Activated CD8-positive, alpha-beta T cell treated with anti-CD3 and anti-CD28 coated beads for 36 hours (primary cell): ENCODE measurements at places on chromosomes 2 and 18. TPM values are rescaled to one million over a fixed set of nuclear protein-coding genes. Genes with fewer than 3 reads are reported as not detected.

The GALNT5 gene
- total RNA-seq = not detected

DNA sequence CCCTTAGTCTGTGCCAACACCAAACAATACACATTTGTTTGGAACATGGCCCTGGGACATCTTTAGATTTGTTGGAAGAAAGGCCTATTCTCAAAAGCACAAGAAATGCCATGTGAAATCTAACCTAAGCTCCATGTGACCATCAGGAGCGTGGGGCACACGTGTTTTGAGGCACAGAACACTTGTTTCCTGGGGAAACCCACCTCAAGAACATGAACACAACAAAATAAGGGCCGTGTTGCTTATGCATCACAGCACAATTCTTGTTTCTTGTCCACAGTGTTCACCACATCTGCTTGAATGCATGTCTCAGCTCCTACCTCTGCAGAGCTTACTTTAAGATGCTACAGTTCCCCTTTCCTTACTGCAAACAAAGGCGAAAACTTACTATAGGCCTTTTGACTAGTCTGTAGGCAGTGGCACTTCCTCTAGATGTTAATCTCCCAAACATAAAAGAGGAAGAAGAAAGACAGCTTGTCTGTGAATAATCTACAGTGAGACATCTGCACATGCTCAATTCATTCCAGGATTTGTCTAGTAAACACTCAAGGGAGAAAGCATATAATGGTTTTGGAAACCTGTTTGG, 165.0 kb downstream of the ANKRD44 start:
- H3K36me3 ChIP-seq = peaks cover 44% of the 10 kb centered on the region
- H3K27me3 ChIP-seq = no peaks in the 10 kb centered on the region
- DNase-seq = peak; percentile 35
- no peak overlapping the region for H3K4me3 ChIP-seq
- peak overlapping the region; percentile 92 for H3K27ac ChIP-seq

The GPBAR1 gene
- total RNA-seq = 0.45 TPM

DNA sequence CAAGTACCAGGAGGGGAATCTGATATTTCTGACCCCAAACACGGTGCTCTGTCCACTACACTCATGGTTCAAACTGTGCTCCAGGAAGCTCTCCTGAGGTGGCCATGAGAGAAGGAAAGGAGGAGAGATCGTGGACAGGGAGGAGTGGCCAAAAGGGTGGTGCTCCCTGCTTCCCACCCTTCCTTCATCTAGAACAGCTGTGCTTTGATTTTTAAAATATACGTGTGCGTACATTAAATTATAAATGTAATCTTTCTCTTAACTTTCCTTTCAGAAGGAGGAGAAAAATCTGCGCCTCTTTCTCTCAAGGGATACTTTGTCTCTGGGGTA, 8.2 kb upstream of the CHRNA1 start:
- no peaks in the 10 kb centered on the region for H3K27me3 ChIP-seq
- no peak overlapping the region for H3K27ac ChIP-seq
- no peaks in the 10 kb centered on the region for H3K36me3 ChIP-seq
- H3K4me3 ChIP-seq = no peak overlapping the region
- H3K4me1 ChIP-seq = peaks cover 21% of the 10 kb centered on the region

- no peak overlapping the region for H3K4me3 ChIP-seq
- H3K36me3 ChIP-seq = no peaks in the 10 kb centered on the region
- no peak for DNase-seq
- no peaks in the 10 kb centered on the region for H3K4me1 ChIP-seq
- no peak overlapping the region for H3K27ac ChIP-seq
- H3K27me3 ChIP-seq = peaks cover 4% of the 10 kb centered on the region
These were observed 59.6 kb downstream of the ITGB6 start for GRCh38 chr2:160140471-160140870.

The IL1A gene
- 0.99 TPM for total RNA-seq

The ARHGAP28 gene
- not detected for total RNA-seq

The TP53I3 gene
- 2.6 TPM for total RNA-seq

The WNT6 gene
- 0.25 TPM for total RNA-seq

GRCh38 chr2:95390272-95390880, 12.1 kb upstream of the FAHD2A start:
- no peaks in the 10 kb centered on the region for H3K4me1 ChIP-seq
- DNase-seq = no peak

The GALNT14 gene
- total RNA-seq = 1.1 TPM

DNA sequence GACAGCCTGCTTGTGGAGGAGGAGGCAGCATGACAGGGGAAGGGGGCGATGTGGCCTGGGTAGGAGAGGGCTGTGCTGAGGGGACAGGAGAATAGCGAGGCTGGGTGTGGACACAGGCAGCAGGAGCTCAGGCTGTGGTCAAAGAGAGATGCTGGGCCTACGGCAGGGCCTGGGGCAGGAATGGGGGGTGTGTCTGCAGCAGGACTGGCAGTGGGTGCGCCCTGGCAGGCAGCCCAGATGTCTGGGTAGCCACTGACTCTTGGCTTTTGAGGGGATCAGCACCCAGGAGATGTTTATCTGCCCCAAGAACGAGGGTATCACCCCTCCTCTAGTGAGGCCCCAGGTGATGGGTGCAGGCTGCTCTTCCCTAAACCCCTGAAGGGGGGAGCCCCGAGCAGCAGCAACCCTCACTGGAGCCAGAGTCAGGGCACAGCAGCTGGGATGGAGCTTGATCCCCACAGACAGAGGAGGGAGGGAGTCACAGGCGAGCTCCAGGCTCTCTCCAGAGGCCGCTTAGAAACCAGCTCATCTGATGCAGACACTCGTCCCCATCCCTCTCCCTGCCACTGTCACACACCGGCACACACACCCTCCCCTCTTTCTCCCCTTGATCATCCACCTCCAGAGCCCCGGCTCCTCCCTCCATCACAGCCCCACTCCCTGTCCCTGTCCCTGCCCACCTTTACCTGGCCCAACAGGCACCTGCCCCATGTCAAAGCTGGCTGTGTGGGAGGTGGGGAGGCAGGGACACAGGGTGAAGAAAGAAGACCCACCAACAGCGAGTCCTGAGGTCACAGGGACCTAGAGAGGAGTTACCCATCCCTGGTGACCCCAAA, 29.8 kb upstream of the TNS1 start:
- no peaks in the 10 kb centered on the region for H3K27me3 ChIP-seq
- no peak for DNase-seq
- H3K36me3 ChIP-seq = no peaks in the 10 kb centered on the region
- no peak overlapping the region for H3K27ac ChIP-seq

DNA sequence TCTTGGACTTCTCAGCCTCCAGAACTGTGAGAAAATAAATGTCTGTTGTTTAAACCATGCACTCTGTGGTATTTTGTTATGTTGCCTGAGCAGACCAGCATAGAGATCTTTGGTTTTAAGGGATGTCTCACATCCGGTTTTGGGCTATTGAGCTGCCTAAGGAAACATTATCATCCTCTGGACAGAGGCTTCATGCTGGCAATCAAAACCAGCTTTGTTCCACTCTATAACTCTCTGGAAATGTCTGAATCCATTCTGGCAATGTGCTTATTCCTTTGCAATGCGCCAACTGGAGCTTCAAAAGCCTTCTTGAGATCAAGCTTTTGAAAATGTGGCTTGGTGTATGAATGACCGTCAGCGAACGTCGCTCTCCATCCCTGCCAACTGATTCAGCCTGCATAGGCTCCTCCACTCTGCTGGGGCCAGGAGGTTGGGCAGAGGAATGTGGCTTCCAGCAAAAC, 183.6 kb upstream of the MGAT5 start:
- no peaks in the 10 kb centered on the region for H3K36me3 ChIP-seq
- no peak overlapping the region for H3K27ac ChIP-seq
- no peak overlapping the region for H3K4me3 ChIP-seq

DNA sequence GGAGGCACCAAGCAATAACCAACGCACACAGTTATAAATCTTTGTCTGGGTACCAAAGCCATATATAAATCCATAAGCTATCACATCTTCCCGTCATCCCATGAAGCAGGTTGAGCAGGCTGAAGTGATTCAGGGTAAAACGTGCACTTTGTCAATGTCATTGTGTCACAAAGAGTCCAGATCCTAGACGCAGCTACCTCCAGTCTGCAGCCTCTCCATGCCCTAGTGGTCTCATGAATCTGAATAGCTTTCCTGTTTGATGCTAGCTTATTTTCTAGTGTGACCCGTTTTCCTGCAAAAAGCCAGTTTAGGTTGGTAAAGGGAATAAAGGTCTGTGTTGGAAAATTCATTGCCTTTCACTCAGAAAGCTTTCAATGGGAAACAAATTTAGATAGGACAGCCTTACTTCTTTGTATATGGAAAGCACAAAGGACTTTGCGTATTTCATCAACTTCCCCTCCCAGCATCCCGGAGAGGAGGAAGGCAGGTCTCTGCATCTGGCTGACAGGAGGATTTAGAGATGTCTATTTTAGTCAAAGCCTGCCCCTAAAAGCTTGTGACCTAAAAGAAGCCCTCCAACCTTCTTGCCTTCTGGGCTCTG, 222.3 kb upstream of the ARL4C start:
- H3K36me3 ChIP-seq = no peaks in the 10 kb centered on the region
- H3K4me1 ChIP-seq = no peaks in the 10 kb centered on the region
- H3K27me3 ChIP-seq = peaks cover 2% of the 10 kb centered on the region
- no peak for DNase-seq
- H3K4me3 ChIP-seq = no peak overlapping the region

DNA sequence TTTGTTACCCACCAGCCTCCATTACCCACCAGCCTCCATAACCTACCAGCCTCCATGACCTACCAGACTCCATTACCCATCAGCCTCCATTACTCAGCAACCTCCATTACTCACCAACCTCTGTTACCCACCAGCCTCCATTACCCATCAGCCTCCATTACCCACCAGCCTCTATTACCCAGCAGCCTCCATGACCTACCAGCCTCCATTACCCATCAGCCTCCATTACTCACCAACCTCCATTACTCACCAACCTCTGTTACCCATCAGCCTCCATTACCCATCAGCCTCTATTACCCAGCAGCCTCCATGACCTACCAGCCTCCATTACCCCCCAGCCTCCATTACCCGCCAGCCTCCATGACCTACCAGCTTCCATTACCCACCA, 133.3 kb upstream of the HS6ST1 start:
- no peak overlapping the region for H3K4me3 ChIP-seq
- H3K4me1 ChIP-seq = no peaks in the 10 kb centered on the region
- H3K27ac ChIP-seq = no peak overlapping the region
- H3K27me3 ChIP-seq = peaks cover 9% of the 10 kb centered on the region
- no peaks in the 10 kb centered on the region for H3K36me3 ChIP-seq
- no peak for DNase-seq

DNA sequence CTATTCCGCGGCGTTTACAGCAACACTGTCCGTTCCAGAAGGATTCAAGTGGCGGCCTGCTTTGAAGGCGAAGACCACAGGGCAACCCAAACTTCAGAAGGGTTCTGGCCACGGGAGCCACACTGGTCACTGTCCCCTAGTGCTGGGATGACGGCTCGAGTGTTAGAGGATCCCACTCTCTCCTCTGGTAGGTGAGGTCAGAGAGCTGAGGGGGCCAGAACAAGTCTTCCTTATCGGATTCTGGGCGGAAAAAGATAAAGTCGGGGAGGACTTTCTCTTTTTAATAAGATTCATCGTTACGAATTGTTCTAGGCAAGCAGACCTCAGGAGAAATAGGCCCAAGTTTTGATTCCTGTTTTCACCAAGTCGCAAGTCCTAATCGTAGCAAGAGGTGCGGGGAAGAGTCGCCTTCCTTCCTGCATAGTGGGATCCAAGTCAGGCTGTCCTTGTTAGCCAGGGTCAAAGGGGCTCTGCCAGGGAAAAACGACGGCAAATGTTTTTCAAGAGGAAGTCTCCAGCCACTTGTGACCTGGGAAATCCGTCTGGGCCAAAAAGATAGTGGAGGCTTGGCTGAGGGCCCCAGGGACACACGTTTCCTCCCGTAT, 864 bp upstream of the MYL12A start:
- peak; percentile 34 for DNase-seq
- H3K27me3 ChIP-seq = no peaks in the 10 kb centered on the region
- H3K4me1 ChIP-seq = peaks cover 36% of the 10 kb centered on the region
- peak overlapping the region; percentile 94 for H3K4me3 ChIP-seq
- H3K27ac ChIP-seq = peak overlapping the region; percentile 98

DNA sequence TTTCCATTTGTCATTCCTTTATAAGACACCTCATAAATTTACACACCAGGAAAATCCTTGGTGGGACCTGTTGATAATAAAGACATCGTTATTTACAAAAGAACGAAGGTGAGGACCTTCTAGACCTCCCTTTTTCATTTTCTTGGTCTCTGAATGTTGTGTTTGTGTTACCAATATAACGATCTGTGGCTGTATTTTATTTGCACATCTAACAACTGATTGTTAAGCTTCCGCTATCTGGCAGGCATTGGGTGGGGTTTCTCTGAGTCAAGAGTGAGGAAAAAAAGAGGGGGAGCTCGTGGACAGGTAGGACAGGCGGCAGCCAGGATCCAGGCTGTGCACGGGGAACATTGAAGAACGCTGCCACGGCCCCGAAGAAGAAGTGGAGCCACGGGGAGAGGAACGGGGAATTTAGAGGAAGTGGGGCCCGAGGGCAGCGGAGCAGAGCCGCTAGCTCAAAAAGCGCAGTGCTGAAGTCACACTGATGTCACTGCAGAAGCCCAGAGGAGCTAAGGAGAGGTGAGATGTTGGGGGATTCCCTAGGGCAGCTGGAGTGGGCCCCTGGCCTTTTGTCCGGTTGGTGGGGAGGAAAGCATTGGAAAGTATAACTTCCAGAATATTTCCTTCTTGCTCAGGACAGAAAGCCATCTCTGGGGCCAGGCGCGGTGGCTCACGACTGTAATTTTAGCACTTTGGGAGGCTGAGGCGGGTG, 20.9 kb upstream of the DNMT3A start:
- peak overlapping the region; percentile 97 for H3K27ac ChIP-seq
- no peaks in the 10 kb centered on the region for H3K36me3 ChIP-seq
- peaks cover 17% of the 10 kb centered on the region for H3K4me1 ChIP-seq

The TANC1 gene
- 0.92 TPM for total RNA-seq

The LRP1B gene
- not detected for total RNA-seq

- H3K27ac ChIP-seq = no peak overlapping the region
- H3K4me1 ChIP-seq = no peaks in the 10 kb centered on the region
- H3K36me3 ChIP-seq = no peaks in the 10 kb centered on the region
- DNase-seq = no peak
These were observed 158.0 kb upstream of the TWIST2 start for GRCh38 chr2:238689871-238690389.

DNA sequence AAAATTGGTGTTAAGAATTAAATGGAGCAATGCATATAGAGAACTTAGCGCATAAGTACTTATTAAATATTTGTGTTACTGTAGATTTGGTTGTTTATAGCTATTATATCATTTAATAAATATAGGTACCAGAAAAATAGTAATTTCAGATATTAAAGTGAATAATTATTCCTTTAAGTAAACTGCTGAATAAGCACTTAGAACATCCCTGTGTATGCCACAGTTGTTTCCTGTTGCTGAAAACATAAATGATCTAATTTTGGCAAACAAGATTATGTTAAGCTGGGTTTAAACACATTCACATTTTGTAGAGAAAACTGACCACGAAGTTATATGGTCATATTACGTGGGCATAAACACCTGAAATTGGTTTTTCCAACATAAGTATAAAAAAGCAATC, 388.0 kb upstream of the ZNF804A start:
- no peak for DNase-seq
- H3K4me3 ChIP-seq = no peak overlapping the region
- H3K27me3 ChIP-seq = no peaks in the 10 kb centered on the region

The ACVR1C gene
- 2.2 TPM for total RNA-seq

GRCh38 chr18:10536280-10536679, 10.5 kb downstream of the NAPG start:
- H3K27me3 ChIP-seq = no peaks in the 10 kb centered on the region
- no peak overlapping the region for H3K27ac ChIP-seq
- peaks cover 18% of the 10 kb centered on the region for H3K4me1 ChIP-seq
- H3K4me3 ChIP-seq = no peak overlapping the region
- DNase-seq = no peak

GRCh38 chr2:71545572-71546274, 92.4 kb downstream of the DYSF start:
- no peaks in the 10 kb centered on the region for H3K36me3 ChIP-seq
